ENCODE measurements at places on chromosomes 4 and X.

DNA sequence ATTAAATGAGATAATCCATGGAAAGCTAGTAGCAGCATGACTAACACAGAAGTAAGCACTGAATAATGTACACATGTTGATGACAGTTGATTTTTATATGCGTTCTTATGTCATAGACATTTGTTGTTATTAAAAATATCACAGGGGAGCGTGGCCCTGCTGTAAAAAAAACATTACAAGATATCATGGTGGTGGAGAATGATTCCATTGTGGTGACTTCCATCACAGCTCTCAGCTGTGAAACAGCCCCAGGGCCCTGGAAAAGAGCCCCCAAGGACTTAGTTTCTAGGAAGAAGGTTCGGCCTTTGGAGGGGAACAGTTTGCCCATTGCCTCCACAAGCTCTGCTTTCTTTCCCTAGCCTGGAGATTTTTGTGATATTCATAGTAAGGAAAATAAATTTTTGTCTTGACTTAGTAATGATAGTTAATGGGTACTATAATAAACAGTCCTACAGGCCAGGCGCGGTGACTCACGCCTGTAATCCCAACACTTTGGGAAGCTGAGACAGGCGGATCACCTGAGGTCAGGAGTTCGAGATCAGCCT lies 49.9 kb downstream of the FAM114A1 start:
- DNase-seq: no peak

- no peak for DNase-seq
Measured at GRCh38 chr4:10893395-10893794, 208.8 kb upstream of the CLNK start.

DNA sequence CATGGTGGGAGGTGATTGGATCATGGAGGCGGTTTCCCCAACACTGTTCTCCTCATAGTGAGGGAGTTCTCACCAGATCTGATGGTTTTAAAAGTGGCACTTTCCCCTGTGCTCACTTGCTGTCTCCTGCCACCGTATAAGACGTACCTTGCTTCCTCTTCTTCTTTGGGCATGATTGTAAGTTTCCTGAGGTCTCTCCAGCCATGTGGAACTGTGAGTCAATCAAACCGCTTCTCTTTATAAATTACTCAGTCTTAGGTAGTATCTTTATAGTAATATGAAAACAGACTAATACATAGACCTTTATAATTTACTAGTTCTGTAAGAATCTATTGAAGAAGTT lies 82.5 kb upstream of the PITX2 start:
- DNase-seq: no peak

- DNase-seq: no peak
Measured at GRCh38 chr4:54482529-54483200, 175.1 kb upstream of the KIT start.

DNA sequence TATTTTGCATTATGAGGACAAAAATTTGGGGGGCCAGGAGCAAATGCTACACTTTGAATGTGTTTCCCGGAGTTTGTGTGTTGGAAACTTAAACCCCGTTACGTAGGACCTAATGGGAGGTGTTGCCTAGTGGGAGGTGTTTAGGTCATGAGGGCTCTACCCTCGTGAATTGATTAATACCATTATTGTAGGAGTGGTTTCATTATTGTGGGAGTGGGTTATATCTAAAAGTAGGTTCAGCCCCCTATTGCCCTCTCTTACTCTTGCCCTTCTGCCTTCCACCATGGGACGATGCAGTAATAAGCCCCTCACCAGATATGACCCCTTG lies 15.5 kb downstream of the UBA6 start:
- DNase-seq: no peak

All from stimulated activated CD8-positive, alpha-beta memory T cell treated with anti-CD3 and anti-CD28 coated beads, Interleukin-7, amount 100 ng/mL, for 1 hour (primary cell).